Thyroid gland (tissue), 4 donors: ENCODE measurements at places on chromosomes 6 and 20. TPM values are rescaled to one million over a fixed set of nuclear protein-coding genes. Genes with fewer than 3 reads are reported as not detected.

GRCh38 chr6:136486357-136486756 is 63.9 kb downstream of the MAP7 start:
- no peak for DNase-seq

DNA sequence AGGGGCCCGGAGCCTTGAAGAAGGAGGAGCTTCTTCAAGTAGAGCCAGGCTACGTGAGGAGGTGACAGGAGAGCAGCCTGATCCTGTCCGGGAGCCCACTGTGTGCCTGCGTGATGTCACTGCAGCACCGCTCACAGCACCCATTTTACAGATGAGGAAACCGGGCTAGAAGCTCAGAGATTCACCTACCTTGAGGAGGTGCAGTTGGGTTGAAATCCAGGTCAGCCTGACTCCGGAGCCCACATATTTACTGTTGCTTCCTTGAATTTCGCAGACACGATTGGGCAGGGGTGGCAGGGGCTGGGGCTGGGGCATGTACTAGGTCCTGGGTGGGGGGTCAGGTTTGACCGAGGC is 12.5 kb downstream of the VSTM2L start:
- DNase-seq: no peak

- no peak for DNase-seq
These were observed 90.5 kb upstream of the THBS2 start for GRCh38 chr6:169343886-169344749.

GRCh38 chr6:65876668-65877067 is 169.6 kb upstream of the EYS start:
- DNase-seq: no peak

GRCh38 chr6:127200114-127200513 is 66.5 kb upstream of the RNF146 start:
- DNase-seq: no peak

DNA sequence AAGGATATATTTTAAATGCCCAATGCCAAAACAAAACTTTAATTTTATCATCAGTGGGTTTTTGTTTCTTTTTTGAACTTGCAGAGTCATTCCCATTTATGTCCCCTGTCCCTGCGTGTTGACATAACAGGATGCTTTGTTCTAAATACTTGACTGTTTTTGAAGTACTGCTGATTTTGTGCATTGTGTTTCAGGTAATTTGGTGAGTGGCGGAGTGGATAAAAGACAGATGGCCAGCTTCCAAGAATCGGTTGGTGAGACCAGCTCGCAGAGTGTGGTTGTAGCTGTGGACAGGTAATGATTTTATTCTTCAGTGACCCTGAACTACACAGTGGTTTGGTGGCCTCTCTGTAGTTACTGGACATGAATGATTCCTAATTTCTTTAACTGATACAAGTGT is 50.5 kb upstream of the CSE1L start:
- DNase-seq: peak; percentile 87

DNA sequence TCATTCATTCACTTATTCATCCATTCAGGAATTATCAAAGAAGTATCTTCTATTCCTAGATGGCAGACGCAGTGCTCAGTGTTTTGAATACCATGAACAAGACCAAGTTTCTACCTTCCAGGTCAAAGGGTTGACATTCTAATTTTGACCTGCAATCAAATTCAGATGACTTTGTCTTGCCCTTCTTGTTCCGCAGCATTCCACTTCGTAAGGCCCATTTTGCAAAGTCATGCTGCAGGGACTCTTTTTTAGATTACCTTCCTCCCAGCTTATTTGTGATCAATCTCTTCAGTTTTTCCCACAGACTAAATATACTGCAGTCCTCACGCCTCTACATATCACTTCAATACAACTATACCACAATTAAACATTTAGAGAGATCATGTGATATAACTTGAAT is 7.1 kb upstream of the TAAR1 start:
- no peak for DNase-seq

DNA sequence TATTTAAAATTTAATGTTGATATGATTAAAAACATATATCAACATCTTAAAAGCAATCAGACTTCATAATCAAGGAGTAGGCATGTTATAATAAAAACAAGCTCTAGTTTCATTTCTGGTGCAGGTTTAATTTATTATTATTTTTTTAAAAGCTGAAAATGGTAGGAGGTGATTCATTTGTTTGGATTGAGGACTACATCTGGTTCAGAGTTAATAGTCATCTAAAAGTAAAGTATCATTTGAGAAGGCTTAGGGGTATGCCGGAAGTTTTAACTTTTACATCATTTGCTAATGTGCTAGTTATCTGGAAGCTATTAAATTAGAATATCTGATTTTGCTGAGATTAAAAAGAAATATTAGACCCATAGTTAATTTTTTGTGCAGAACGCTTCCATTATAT is 169.5 kb upstream of the LAMA2 start:
- no peak for DNase-seq

DNA sequence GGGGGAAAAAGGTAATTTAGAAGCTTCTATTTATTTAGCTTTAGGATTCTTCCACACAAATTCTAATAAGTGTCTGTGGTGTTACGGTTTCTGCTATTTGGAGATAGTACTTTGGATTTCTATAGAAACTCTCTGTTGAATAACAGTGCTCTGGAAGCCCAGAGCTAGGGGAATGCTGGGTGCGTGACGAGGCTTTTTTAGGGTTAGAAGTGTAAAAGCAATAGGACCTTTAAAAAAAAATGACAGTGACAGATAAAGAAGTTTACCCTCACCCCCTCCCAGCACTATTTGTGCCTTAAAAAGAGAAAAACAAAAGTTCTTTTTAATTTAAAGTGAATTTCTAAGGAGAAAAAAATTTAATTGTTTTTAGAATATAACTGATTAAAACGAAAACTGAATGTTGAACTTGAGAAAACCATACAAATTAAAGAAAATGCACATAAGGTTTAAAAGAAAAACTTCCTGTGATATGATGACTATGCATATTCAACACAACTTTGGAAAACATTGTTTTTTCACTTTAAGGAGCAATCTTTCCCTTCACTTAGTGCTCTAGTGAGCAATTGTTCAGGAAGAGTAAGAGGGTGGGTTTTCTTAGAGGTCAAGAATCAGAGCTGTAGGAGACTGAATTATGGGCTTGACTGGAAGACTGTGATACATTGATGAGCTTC is 89.6 kb upstream of the RIPOR2 start:
- no peak for DNase-seq

GRCh38 chr20:22827916-22828315 is 207.2 kb upstream of the SSTR4 start:
- no peak for DNase-seq

SIRPD gene
- not detected for total RNA-seq

HNF4A gene
- total RNA-seq: not detected

RBPJL gene
- not detected for total RNA-seq

LHFPL5 gene
- not detected for total RNA-seq

GFOD1 gene
- 18.4 TPM for total RNA-seq
